Suppressor macrophage (primary cell): ENCODE measurements at places on chromosomes 1 and 21.

DNA sequence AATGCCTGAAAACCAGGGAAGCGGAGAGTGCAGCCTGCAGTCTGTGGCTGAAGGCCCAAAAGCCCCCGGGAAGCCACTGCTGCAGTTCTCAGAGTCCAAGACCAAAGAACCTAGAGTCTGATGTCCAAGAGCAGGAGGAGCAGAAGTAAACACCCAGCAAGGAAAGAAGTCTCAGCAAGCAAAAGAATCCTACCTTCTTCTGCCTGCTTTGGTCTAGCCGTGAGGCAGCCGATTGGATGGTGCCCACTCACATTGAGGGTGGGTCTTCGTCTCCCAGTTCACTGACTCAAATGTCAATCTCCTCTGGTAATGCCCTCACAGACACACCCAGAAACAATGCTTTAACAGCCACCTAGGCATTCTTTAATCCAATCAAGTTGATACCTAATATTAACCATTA, 217.5 kb downstream of the PLA2G4A start:
- no peak for DNase-seq

DNA sequence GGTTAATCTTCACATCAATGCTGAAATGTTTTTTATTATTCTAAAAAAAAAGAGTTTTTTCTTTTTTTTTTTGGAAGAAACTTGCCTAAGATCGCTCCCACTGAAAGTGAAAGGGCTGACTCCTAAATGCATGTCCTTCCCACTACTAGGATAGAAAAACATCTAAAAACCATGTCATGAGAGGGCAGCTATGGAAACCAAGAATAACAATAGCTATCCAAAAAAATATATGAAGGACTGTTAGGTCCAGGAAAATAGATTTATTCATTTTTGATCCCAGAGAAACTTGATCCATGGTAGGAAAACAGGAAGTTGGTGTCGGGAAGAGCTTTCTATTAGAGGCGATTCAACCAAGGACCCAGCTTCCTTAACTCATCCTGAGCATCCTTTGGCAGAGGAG, 23.1 kb upstream of the ROR1 start:
- no peak for DNase-seq

DNA sequence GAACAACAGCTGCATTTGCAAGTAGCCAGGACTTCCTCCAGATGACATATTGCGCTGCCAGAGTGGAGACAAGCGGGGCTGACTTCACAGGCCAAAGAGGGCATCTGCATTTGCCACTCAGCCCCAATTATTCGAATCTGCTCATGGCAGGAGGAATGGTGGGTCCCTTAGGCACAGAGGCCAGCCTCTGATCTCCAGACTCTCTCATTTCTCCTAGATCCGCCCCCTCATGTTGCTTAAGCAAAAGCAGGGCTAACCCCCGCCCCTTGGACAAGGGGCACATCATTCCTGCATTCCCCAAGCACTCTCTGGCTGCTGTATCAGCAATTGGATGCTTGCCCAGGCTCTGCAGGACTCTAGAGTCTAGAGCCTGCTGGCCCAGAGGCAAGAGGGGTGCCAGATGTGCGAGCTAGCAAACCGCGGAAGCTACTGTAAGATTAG, 262.4 kb downstream of the ST6GALNAC3 start:
- no peak for DNase-seq

DNA sequence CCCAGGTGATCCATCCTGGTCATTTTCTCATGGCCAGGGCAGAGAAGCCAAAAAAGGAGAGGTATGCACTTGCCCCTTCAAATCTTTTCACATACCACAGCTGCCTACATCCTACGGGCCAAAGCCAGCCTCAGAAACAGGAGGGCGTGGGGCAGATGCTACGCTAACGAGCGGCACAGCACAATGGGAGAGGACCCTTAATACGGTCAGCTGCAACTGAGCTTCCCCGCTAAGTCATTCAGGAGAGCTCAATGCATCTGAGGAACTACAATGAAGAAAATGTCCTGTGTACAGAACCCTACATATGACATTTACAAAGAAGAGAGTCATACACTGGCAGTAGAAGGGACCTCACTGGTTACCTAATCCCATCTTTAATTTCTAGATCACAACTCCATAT, 78.2 kb downstream of the PGBD5 start:
- DNase-seq, result no peak

GRCh38 chr1:175200678-175201521, 8.3 kb upstream of the KIAA0040 start:
- no peak for DNase-seq

GRCh38 chr1:186683652-186684410, 3.6 kb upstream of the PTGS2 start:
- no peak for DNase-seq

- no peak for DNase-seq
Observed at GRCh38 chr1:206961668-206962067, 8.6 kb downstream of the FCAMR start.

DNA sequence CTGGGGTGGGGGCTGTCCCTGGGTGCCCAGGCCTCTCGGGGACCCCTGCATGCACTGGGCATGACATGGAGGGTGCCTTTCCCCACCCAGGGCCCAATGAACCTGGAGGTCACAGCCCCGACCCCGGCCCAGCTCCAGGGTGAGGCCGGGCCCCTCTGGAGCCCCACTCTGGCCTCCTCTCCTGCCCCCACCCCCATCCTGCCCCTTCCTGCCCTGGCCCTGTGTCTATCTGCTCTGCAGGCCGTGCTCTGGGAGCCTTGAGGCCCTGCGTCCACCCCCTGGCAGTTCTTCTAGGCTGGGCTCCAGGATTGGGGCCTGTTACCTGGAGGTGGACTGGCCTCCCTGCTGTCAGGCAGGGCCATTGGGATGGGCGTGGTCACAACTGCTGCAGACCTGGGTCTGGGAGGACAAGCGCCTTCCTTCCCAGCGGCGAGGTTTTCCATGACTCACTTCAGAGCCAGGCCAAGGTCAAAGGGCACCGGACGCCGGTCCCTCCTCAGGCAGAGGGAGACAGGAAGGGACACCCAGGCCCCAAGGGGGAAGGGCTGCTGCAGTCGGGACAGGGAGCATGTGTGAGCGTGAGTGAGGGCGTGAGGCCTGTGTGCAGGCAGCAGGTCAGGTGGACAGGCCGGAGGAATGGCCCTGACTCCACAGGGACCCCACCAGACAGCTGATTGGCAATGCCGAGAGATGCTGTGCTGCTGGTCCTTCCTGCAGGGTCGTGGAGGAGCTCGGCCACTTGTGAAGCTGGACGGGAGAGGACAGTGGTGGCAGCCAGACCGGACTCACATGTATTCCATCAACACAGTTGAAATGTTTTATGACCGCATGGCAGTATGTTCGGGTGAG, 31.1 kb upstream of the POFUT2 start:
- no peak for DNase-seq

- DNase-seq, result no peak
Observed at GRCh38 chr1:54695221-54695620, 20.4 kb upstream of the TTC4 start.

DNA sequence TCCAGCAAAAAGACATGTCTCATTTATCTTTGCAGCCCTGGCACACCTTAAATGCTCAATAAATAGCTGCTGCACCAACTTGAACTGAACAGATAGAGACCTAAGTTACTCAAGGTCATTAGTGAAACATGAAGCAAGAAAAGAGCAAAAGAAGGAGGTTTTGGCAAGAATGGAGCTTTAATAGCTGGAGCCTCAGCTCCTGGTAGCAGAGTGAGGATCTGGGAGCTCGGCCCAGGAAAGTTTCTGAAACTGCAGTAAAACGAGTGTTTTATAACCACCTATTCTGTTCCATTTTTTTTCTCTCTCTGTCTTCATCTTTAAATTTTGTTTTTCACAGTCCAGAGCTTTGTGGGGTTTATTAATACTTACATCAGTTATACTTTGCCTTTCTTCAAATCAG, 207.5 kb downstream of the SETD4 start:
- DNase-seq, result no peak

- DNase-seq, result no peak
Observed at GRCh38 chr1:169878498-169878897, 15.2 kb downstream of the SCYL3 start.

DNA sequence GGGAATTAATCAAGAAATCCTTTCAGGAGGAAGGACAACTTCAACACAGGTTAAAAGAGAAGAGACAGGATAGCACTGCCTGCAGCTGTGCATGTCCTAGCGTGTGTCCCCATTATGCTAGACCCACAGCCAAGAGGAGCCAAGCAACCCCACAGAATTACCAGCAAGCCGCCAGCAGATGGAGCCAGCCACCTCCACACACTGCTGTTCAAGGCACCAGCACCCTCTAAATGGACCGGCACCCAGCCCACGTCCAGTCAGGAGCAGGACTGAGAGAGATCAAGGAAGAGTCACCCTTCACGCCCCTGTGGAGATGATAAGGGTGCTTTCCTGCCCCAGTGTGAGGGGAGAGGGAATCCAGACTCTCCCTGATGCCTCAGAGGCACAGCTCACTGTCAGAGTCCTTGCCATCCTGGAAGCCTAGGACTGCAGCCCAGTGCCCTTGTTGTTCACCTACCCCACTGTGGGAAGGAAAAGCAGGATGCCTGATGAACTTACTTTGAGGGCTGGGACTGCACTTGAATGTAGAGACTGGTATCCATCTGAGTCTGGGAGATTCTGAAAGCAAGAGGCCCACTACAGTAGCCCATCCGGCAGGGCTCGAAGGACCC, 37.1 kb upstream of the CTTNBP2NL start:
- peak; percentile 59 for DNase-seq

DNA sequence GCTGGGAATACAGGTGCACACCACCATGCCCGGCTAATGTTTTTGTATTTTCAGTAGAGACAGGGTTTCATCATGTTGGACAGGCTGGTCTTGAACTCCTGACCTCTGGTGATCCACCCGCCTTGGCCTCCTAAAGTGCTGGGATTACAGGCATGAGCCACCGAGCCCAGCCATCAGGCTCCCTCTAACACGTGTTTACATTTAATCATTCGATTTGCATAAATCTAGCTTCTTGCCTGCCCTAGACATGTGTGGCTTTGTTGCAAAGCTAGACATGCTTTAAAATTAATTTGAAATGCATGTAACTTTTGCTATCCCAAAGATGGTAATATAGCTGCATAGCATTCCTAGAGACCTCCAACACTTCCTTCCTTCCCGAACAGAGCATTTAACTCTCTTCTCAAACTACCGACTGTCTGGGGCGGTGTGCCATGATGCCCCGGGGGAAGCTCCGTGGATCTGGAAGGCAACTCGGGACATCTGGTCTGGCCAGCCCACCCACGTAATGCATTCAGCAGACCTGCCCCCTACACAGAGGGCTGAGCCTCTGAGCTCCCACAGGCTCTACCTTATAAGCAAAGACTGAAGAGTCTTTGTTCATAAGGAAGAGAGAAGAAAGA, 34.6 kb upstream of the NID1 start:
- DNase-seq, result no peak

- no peak for DNase-seq
Observed at GRCh38 chr21:29056538-29057050, 16.9 kb downstream of the CCT8 start.
